ENCODE measurements at places on chromosomes 6 and 20. TPM values are rescaled to one million over a fixed set of nuclear protein-coding genes. Genes with fewer than 3 reads are reported as not detected.

GRCh38 chr6:19231878-19232561 is 605.1 kb upstream of the ID4 start:
- DNase-seq: no peak

DNA sequence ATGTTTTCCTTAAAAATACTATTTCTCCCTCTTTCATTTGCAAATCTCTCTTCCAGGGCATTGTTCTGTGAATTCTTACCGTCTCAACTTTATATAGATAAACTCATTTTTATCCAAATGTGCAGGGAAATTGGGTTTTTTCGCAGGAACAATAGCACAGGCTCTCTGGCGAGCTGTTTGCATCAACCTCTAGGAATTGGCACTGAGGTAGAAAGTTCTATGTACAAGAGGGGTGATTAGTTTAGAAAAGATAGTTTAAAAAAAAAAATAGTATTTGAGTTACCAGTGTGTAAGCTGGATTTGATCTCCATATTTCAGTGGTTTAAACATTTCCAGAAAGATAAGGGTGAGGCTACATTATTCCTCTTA is 129.7 kb upstream of the BTN3A2 start:
- DNase-seq: no peak

- DNase-seq: no peak
These were observed 64.3 kb upstream of the PAK5 start for GRCh38 chr20:9903048-9903655.

DNA sequence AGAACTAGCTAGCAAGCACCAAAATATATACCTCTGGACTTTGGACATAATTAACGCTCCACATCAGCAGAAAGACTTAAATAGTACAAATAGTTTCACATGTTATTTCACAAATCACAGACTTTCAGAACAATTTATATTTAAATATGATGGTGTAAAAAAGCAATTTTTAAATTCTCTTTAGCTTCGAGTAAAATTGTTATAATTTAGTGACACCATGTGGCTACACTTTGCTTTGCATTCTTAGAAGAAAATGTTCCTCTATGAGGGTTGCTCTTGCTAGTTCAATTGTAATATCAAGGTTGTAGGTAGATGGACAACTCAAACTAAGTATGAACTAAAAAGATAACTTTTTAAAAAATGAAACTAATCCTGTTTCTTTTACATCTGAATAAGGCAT is 69.0 kb downstream of the BTBD9 start:
- no peak for DNase-seq

GRCh38 chr6:16419636-16420336 is 181.4 kb downstream of the GMPR start:
- no peak for DNase-seq

DNA sequence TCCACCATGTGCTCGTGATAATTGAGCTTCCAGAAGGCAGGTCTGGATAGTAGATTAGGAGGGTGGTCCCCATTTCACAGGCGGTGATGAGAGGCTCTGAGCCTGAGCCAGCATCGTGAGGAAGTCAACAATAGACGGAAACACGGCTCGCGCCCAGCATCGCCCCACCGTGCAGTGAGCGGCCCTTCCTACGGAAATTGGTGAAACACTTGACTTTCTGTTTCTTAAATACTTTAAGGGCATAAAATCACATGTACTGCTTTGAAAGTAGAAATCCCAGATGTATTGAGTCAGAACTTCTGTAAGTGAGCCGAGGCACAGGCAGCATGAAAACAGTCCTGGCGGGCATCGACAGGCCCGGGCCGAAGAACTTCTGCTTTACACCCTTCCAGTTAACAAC is 4.3 kb upstream of the KIF25 start:
- no peak for DNase-seq

DNA sequence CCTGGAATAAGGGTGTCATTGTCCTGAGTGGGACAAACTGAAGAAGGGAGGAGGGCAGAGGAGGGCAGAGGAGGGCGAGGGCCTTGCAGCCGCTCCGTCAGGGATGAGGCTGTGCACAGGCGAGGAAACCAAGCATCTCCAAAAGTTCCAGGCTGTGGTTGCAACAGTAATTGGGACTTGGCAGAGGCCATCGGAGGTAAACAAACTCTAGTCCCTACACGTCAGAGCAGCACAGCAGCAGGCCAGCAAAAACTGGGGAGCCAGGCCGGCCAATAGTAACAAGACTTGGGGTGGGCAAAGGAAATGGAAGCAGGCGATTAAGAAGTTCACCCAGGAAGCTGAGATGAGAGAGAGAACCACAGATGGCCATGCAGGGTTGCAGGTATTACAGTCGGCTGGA is 142.8 kb downstream of the SMOC2 start:
- no peak for DNase-seq

DNA sequence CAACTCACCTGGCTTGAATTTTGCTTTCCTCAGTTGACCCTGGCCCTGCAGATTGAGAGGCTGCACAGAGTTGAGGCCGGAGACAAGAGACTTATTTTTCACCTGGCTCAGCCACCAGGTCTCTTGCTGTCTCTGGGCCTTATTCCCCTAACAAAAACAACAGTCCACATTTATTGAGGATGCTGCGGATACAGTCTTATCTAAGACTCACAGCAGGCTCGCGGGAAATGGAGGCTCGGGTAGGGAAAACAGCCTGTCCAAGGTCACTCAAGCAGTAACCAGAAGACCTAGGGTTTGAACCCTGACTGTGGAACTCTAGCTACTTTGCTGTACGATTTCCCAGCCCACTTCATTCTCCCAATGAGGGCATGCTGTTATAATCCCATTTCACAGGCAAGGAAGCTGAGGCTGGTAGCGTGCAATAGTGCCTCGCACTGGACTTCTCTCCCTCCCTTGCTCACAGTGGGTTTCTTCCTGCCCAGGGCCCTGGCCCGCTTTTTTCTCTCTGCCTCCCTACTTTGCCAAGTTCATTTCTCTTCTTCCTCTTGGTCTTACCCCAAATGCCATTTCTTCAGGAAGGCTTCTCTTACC is 57.7 kb downstream of the RBM38 start:
- no peak for DNase-seq

- DNase-seq: no peak
These were observed 21.9 kb downstream of the SIRPD start for GRCh38 chr20:1535420-1536175.

GRCh38 chr6:14731611-14732010 is 514.3 kb upstream of the JARID2 start:
- no peak for DNase-seq

- no peak for DNase-seq
These were observed at the start of gene PRRC2A for GRCh38 chr6:31620586-31621319. Gene PRRC2A (plus strand): TSS chr6:31620715. CDS start chr6:31622790, 2,075 bp downstream.

DNA sequence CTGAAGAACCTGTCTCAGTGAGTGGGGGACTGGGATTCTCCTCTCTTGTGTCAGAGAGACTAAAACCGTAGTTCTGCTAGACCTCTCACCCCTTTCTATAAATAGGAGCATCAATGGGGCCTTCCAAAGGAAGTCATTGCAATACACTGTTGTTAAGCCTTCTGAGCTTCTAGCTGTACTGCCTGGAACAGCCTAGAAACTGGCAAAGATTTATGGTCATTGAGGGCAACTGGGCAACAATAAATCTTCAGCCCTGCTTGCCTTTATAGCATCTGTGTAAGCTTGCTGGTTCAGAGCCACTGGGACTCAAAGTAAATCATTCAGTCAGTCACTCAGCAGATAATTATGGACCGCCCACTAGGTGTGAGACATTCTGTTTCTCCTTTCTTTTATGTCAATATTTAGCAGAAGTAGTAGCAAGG is 53.2 kb downstream of the PPP1R14C start:
- no peak for DNase-seq

DNA sequence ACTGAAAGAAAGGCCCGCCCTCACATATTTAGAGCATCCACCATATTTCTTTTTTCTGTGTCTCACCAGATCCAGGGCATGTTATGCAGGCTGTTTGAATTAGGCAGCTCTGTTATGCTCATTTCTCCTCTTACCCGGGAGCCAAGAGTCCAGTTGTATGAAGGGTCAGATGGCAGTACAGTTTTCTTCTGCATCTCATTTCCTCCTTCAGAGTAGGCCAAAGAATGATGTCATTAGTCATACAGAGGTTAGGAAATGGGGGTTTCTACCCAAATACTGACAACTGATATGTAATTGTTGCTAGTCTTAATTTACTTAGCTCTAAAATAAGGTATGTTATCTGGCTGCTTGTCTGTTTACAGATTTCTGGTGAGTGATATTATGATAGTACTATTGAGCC is 130.8 kb downstream of the SOBP start:
- no peak for DNase-seq

- peak; percentile 96 for DNase-seq
These were observed 22.1 kb downstream of the BACH2 start for GRCh38 chr6:90274451-90275030.

GRCh38 chr6:144477856-144478255 is 192.7 kb downstream of the UTRN start:
- no peak for DNase-seq

DNA sequence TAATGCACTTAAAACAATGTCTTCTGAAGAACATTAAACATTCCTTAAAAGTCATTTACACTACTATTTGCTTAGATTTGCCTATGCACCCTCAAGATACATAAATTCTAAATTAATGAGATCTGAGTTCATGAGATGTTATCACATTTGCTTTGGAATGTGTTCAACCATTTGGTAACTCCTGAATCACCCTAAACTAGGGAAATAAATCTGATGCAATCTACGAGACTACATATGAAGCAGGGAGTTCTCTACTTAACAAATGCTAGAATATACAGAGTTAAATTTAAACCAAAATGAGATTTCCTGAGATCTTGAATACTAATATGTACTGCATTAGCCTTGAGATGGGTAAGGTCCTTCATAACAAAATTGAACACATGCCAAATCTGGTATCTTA is 170.1 kb downstream of the CLIC5 start:
- no peak for DNase-seq

DNA sequence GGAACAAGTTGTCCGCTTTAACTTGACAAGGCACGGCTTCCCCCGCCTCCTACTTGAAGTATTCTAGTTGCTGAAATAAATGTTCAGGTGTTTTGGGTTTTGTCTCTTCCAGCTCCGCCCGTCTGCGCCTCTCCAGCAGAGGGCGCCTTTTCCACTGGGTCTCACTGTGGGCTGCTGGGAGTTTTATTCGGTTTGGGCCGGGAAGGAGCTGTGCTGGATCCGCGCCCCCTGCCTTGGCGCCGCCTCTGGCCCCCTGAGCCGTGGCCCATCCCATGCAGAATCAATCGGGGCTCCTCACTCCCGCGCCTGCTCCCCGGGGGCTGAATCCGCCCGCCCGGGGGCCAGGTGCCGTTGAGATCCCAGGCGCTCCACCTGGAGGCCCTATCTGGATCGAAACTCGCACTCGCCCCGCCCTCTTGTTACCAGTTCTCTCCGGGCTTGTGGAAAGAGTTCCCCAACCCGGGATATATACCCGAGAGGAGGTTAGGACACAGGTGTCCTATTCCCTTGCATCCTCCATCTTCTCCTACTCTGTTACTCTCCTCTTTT is 51.0 kb upstream of the TCF21 start:
- DNase-seq: peak; percentile 71

- no peak for DNase-seq
These were observed 77.7 kb downstream of the ANKRD60 start for GRCh38 chr20:58150772-58151171.

DNA sequence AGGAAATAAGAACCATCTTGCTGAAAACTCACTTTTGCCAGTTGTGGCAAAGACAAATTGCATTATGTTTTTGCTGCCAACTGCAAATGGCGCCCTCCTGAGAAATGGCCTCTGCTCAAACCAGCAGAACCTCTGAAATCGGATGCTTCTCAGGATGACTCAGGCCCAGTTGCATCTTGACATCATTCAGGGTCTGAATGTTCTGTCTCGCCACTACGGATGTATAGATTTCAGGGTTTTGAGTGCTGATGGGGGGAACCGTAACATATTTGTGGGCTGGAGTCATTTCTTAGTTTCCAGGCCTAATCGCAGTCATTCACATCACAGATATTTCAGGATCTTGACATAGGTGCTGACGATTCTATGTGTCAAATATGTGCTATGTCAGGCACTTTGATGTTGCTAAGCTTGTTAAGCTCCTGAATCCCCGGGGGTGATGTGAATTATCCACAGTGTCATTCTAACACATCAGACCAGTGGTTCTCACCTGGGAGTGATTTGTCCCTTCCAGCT is 207.1 kb downstream of the NFATC2 start:
- peak; percentile 79 for DNase-seq

GRCh38 chr6:16836144-16836981 is 75.1 kb upstream of the ATXN1 start:
- peak; percentile 25 for DNase-seq

- DNase-seq: no peak
These were observed 77.2 kb upstream of the MC3R start for GRCh38 chr20:56171087-56172012.

- no peak for DNase-seq
These were observed 97.7 kb upstream of the HMGCLL1 start for GRCh38 chr6:55676736-55677135.

DNA sequence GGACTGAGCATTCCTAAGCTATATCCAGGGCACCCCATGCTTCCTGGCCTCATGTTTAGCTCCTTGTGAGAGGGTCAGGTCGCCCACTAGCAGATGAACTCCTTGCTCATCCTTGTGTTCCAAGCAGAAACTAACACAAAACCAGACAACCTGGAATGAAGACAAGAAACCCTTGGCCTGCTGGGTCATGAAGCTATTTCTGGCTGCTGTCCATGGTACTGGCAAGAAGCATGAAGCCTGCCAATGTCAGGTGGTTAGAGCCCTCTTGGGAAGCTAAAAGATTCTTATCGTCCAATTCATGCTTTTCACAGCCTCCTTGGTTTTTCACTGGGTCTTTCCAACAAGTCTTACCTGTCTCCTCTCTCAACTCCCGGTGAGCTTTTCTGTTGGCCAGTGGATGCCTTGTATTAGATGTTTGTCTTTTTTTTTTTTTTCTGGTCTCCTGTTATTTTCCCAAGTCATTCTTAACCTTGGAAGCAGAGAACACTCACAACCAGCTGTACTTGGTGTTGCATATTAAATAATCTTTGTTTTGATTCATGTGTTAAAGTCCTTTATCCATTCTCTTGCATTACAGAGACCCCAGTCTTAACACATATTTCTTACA is 180.3 kb downstream of the ANKRD60 start:
- no peak for DNase-seq

- no peak for DNase-seq
These were observed 84.9 kb downstream of the BTBD9 start for GRCh38 chr6:38554700-38555413.

GRCh38 chr6:392441-393390 is 1.2 kb downstream of the IRF4 start:
- peak; percentile 46 for DNase-seq

DNA sequence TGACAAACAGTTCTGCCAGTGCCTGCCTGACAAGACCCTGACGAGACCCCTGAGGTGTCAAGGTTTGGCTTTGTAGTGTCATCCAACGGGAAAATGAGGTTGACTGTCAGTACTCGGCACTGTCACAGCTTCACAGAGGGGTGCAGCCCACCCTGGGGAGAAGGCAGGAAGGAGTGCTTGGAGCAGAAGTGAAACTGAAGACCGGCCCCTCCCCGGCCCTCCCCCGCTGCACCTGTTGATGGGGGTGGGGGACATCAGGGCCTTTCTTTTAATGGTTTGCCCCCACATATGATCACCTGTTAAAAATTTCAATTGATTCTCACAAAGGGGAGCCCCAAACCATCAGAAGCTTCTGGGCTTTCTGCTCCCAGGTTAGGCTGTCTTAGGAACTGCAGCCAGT is 6.8 kb downstream of the PMEPA1 start:
- no peak for DNase-seq

The PKIB gene
- total RNA-seq: 0.52 TPM

The PPP1R16B gene
- 114 TPM for total RNA-seq

The ADGB gene
- 0.56 TPM for total RNA-seq

The SSTR4 gene
- total RNA-seq: not detected

The C20orf141 gene
- not detected for total RNA-seq

The MMP24 gene
- total RNA-seq: not detected

The SIGLEC1 gene
- total RNA-seq: 0.07 TPM

The LRRC1 gene
- total RNA-seq: 3.2 TPM

The IRAK1BP1 gene
- total RNA-seq: 2.1 TPM

The SLC52A3 gene
- not detected for total RNA-seq

The PGC gene
- total RNA-seq: not detected

The STK38 gene
- 25.8 TPM for total RNA-seq
